ENCODE measurements at places on chromosomes 1 and 21.
A peak's percentile ranks its signal among the peaks of the same experiment; 100 is the strongest.

- DNase-seq = no peak
Observed at GRCh38 chr1:151504759-151505158, 6.4 kb upstream of the CGN start.

GRCh38 chr1:211738096-211738690 is 62.8 kb upstream of the NEK2 start:
- no peak for DNase-seq

GRCh38 chr1:157523774-157524493 is 28.4 kb downstream of the FCRL5 start:
- no peak for DNase-seq

GRCh38 chr1:7780976-7781375 is 3.1 kb upstream of the PER3 start:
- DNase-seq = no peak

GRCh38 chr1:97047421-97047793 is 325.8 kb downstream of the PTBP2 start:
- DNase-seq = no peak

DNA sequence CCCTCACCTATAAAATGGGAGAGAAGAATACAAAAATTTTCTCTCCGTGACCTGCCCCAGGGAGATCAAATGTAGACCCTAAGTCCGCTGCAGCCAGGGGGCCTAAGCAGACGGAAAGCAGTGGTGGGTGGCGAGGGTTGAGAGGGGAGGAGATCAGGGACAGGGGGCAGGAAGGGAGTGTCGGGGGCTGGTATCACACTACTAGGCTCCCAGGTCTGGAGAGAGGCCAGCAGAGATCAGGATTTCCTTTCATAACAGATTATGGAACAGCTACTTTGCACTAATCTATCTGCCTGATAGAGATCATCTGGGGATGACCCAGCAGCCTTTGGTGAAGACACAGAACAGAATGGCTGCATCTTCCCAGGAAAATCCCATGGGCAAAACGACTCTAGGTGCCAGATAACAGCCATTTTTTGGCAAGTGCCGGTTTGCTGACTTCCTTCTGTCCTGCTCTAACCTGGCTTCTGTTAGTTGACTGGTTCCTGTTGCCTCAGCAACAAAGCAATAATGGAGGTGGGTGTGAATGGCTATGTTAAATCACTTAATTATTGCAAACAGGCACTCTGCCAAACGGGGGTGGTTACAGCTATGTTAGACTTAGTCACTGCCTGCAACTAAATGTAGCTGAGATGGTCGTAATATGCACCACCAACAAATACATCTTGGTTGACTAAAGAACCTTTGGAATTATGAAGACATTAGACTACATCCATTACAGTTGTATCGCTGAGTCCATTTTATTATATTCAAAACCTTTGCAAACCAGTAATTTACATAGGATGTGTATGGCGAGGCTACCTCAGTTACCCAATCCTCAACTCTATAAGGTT is 30.0 kb upstream of the EPS8L3 start:
- DNase-seq = peak; percentile 80

GRCh38 chr1:13498553-13498952 is 15.2 kb downstream of the LRRC38 start:
- no peak for DNase-seq

DNA sequence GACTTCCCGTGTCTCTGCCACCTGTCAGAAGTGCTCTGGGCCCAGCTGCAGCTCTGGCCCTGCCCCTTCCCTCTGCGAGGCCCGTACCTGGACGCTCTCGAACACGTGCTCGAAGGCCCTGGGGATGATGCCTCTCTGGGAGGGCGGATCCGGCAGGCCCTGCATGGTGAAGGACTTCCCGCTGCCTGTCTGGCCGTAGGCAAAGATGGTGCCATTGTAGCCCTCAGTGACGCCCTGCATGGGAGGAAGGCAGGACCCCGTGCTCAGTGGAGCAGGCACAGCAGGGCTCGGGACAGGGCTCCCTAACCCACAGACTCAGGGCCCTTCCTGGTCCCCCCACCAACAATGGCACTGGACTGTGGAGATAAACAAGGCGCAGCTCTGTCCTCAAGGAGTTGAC is 2.4 kb downstream of the KIF17 start:
- DNase-seq = no peak

GRCh38 chr1:179167418-179167777 is 62.1 kb downstream of the ABL2 start:
- DNase-seq = no peak

DNA sequence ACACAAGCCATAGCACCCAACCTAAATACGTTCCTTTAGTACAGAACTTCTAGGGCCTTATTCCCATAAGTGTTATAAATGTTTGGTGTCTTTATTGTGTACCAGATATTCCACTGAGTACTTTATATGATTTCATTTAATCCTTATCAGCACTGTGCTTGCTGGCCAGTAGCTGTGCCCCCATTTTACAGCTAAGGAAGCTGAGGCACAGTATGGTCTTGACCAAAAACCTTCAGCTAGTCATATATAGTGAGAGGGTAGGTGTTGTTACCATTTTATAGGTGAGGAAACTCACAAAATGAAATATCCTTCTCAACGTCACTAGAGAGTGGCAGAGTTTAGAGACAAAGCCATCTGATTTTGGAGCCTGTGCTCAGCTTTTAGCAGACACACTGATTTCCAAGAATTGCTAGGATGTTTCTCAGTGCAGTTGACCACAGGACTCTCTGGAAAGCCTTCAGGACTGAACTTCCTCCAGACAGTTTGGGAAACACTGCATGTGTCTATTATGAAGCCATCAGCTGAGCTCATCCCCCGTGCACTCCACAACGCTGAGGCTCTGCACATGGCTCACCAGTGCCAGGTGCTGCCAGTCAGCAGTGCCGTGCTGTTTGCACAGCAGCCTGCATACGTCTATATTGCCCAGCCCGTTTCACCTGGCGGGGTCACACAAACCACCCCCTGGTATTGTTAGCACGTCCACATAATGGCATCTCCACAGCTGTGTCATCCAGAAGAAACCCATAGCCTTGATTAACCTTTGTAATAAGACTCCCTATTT is 15.4 kb downstream of the NPPA start:
- no peak for DNase-seq

DNA sequence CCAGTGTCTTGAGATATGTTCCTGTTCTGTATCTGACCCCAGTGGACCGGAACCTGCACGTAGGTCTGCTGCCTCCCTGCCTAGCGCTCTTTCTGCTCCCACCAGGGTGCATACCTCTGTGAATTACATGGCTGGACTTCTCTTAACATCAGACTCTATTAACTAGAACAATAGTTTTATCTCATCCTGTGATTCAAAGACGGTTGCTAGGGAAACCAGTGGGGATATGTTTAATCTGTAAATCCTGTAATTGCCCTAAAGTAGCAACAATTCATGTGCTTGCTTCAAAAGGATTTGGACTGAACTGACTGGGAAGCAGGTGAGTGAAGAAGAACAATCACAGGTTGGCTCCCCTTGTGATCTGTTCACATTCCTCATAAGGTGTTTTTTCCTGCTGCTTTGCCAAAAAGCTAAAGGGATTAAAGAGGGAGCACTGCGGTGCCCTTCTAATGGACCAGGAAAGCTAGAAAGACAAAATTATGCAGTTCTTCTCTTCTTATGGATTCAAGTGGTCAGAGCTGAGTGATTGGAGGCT is 52.7 kb upstream of the DIRAS3 start:
- DNase-seq = no peak

DNA sequence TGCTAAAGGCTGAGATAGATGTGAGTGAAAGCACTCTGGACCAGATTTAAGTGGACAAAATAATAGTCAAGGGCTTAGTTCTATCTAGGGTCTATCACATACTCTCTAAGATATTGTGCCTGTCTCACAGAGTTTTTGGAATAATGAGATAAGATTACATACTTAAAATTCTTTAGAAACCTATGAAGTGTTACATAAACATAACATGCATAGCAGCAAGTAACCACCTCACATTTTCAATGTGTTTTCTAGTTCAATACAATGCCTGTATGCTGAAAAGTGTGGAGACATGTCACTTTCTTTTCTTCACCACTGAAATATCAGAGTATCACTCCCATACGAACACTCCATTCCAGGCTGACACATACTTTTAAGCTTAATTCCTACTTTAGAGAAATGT is 16.2 kb downstream of the SDCCAG8 start:
- DNase-seq = no peak
